Suppressor macrophage treated with lipopolysaccharide for 4 hours (primary cell): ENCODE measurements at places on chromosomes 2 and 18.
A peak's percentile ranks its signal among the peaks of the same experiment; 100 is the strongest.

- DNase-seq, result no peak
Measured at GRCh38 chr2:9100080-9100876, 96.8 kb upstream of the MBOAT2 start.

GRCh38 chr18:61785588-61785987 is 107.2 kb downstream of the RNF152 start:
- no peak for DNase-seq

- peak; percentile 82 for DNase-seq
Measured at GRCh38 chr18:59837586-59837985, 62.2 kb upstream of the PMAIP1 start.

DNA sequence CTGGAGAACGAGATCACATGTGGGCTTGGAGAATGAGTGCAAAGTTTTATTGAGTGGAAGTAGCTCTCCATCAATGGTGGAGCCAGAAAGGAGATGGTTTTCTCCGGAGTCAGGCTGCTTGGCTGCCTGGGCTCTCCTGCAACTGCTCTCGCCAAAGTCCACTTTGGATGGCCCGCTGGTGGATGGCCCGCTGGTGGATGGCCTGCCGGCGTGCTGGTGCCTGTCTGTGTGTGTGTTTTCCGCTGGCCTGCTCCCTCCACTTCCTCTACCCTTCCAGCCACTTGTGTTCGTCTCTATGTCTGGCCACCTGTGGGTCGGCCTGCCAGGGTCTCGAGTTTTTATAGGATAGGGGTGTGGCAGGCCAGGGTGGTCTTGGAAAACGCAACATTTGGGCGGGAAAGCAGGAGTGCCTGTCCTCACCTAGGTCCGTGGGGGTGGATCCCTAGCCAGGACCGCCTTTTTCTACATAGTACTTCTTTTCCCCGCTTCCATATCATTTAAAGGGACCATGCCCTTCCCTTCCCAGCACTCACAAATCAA is 1292.1 kb upstream of the PIK3C3 start:
- no peak for DNase-seq

DNA sequence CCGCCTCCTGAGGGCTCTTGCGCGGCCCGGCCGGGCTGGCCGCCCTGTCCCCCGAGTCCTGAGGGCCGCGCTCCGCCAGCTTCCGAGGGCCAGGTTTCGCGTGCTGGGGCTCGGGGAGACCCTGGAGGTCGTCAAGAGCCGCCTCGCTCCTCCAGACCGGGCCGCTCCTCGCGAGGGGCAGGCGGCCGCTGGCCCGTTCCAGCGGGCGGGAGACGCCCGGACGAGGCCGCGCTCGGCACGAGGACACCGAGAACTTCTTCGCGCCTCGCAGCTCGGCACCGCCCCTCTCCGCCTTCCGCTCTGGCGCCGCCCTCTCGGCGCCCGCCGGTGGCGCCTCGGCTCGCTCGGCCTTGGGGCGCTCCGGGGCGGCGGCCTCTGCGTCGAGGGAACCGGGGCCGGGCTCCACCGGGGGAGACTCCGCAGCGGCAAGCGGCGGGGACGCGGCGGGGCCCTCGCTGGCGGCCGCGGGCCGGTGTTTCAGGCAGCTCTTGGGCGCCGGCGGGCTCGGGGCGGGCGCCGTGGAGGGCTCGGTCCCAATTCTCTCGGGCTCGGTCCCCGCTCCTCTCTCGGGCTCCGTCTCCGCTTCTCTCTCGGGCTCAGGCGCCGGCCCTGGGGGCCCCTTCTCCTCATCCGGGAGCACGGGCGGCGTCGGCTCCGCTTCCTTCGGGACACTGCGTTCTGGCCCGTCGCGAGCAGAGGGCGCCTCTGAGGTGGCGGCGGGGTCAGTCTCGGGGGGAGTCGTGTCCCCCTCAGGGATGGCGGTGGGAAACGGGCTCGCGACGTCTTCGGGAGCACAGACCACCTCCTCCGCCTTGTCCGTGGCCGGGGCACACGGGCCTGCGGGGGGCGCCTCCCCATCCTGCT is 91.6 kb upstream of the MGAT4A start:
- DNase-seq, result peak; percentile 60

GRCh38 chr2:29006092-29006979 is 25.2 kb downstream of the TOGARAM2 start:
- DNase-seq, result peak; percentile 38
